ENCODE measurements at places on chromosomes 7 and 10.

DNA sequence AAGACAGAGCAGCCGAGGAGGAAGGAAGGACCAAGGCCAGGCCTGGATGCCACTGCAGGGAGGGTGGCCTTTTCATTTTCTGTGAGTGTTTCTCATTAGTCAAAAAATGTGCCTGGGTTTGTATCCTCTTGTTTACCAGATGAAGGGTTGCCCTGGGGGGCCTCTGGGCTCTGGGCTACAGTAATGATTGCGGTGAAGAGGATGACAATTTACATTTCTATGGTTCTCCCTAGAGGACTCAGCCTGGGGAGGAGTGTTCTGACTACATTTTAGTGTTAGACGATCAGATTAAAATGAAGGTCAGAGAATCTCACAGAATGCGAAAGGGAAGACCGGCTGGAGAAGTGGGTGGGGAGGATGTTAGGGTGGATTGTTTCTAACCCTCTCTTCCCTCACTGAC lies 108.0 kb upstream of the KMT2C start:
- no peak for DNase-seq

- DNase-seq: no peak
Measured at GRCh38 chr7:5779141-5779540, 2.3 kb downstream of the RNF216 start.

GRCh38 chr10:14399641-14400040 lies 68.9 kb upstream of the FRMD4A start:
- DNase-seq: no peak

DNA sequence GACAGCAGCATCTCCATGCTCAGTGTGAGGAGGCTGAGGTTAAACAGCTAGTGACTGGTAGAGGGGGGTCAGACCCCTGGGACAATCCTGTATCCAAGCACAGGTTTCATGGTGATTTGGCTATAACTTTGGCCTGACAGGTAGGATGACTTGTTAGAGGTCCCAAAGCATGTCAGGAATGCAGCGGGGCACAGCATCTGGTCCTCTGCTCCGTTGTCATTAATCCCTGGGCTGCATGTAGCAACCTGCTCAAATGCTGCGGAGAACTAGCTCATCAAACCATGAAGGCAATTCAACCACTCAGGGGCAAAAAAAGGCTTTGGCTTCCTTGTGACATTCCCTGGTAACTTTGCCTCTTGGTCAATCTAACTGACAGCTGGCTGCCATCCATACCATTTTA lies 26.8 kb downstream of the WNT2 start:
- no peak for DNase-seq

- DNase-seq: no peak
Measured at GRCh38 chr10:112663234-112664125, 216.5 kb downstream of the VTI1A start.

DNA sequence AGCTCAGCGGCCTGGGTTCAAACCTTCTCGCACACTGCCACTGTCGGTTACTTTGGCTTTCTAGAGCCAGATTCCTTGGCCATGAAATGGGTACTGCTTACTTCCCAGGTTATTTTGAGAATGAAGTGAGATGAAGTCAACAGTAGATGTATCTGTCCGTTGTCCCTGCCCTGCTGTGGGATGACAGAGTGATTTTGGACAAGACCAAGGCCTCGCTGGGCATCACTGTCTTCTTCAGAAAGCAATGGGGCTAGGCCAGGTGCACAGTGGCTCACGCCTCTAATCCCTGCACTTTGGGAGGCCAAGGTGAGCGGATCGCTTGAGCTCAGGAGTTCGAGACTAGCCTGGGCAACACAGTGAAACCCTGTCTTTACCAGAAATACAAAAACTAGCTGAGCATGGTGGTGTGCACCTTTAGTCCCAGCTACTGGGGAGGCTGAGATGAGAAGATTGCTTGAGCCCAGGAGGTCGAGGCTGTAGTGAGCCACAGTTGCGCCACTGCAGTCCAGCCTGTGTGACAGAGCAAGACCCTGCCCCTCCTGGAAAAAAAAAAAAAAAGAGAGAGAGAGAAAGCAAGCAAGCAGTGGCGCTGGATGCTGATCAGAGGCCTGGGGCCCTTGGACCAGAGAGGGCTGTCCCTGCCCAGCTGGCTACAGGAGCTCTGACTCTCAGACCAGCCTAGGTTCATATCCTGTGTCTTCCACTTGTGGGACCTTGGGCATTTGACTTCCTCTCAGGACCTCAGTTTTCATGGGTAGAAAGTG lies 25.8 kb downstream of the ZMIZ1 start:
- no peak for DNase-seq

DNA sequence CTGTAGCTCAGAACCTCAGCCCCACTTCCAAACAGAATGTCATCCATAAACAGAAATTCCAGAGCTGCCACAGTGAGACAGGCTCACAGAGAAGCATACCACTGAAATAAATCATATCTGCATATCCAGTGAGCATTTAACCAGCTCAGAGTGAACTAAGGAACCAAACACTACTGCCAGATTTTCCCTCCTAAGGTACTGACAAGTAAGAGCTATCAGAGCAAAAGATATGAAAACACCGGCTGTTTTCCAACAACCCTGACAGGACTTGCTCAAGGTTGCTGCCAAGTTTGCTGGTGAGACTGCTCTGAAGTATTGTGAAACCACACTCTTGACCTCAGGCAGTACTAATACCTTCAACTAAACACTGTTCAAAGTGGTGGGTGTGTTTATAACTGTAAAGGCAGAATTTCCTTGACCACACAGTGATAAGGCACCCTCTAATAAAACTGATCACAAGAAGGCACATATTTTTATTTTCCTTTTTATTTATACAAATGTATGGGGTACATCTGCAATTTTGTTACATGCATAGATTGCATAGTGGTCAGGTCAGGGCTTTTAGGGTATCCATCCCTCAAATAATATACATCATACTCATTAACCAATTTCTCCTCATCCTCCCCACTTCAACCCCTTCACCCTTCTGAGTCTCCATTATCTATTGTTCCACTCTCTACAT lies 18.3 kb downstream of the SGMS1 start:
- DNase-seq: no peak

DNA sequence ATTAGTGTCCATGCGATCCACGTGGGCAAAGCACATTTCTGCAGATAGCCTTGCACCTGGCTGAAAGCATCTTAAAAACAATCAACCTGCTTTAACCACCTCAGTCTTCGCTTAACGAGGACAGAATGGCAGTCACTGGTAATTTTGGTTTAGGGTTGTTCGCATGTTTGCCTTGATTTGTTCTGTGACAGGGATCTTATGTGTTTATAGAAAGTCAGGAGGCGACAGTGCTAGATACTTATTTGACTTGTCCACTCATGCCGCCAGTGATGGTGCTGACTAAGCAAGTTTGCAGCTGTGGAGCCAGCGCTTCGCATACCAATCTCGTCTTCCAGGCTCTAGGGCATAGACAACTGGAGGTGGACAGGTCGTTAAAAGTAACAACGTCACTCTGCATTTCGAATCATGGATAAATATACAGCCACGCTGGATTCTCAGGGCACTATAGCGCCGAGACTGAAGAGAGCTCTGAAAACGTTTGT lies 1.2 kb upstream of the TMEM243 start:
- no peak for DNase-seq

DNA sequence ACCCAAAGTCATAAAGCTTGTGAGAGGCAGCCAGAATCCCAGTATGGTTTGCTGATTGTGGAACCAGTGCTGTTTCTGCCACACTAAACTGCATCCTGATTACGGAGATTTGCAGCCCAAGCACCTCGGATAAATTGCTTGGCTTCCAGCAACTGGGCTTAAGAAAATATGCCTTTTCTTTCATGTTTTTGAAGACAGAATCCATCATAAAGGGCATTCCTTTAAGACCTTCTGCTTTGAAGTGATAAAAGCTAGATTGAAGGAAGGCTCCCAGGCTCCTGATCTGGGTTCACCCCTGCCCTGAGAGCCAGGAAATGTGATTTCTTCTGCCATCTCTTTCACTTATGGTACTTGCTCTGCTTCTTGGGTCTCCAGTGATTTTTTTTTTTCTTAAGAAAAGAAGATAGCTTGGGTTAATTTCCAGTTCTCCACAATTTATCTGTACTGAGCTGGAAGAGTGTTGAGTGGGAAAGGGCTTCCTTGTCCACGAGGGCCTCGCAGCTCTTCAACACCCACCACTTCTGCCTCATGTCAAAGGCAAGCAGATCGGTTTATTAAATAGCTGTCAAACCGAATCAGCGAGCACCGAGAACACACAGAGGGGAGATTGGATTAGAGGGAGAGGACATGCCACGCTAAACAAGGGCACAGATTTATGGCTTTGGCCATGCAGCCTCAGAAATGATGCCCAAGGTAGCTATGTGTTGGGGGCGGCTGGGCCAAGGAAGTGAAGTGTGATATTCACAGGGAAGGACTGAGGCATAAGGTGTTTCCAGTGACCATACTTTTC lies 94.9 kb upstream of the TBX20 start:
- DNase-seq: no peak

GRCh38 chr7:65430344-65431186 lies 56.9 kb downstream of the ZNF92 start:
- no peak for DNase-seq

Measured in CD8-positive, alpha-beta T cell (primary cell).